ENCODE measurements at places on chromosomes 6 and 20. TPM values are rescaled to one million over a fixed set of nuclear protein-coding genes. Genes with fewer than 3 reads are reported as not detected.

DNA sequence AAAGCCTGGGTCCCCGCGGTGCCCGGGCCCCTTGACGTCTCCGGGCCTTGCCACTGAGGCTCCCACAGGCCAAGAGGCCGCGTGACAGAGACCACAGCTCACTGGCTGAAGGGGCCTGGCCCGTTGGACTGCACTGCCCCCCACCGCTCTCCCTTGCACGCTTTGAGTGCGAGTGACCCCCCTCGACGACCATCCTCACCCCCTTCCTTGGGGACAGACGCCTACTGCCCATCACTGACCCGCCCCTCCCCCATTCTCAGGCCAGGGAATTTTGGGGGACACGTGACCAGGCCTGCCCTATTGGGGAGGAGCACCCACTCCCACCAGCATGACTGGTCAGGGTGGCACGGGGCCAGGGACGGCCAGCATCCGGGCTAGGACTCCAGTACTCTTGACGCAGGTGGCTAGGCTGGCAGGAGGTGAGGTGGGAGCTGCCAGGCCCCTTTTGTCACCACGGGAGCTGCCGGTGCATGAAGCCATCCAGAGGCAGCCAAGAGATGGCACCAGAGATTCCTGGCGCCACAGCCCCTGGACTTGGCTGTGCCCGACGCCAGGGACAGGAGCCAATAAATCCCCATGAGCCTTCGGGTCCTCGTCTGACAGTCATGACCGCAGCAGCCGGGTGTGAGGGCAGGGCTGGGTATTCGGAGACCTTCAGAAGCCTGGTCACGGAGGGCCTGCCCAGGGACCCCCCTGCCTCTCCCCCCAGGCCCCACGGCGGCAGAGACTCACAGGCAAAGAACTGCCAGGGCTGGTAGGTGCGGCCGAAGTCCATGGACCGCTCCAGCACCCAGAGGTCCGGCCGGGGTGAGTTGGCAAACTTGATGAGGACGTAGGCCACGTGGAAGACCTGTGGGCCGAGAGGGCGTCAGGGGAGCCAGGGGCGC lies 14.5 kb downstream of the LAMA5 start:
- DNase-seq = no peak

- DNase-seq = no peak
Observed at GRCh38 chr20:49285813-49286494, 8.1 kb upstream of the ZNFX1 start.

DNA sequence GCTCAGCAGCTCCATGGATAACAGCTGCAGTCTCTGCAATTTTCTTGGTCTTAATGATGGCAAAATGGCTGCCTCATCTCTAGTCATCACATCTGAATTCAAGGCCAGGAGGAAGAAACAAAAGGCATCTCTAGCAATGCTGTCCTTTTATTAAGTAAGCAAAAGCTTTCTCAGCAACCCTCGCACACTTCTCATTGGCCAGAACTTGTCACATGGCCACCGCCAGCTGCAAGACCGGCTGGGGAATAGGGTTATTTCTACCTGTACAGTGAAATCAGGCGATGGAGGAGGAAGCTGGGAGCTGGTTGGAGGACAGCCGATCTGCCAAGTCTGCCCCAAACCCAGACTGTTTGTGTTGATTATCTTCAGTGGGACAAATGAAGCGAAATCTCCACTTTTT lies 33.4 kb downstream of the ANKRD60 start:
- DNase-seq = no peak

- DNase-seq = no peak
Observed at GRCh38 chr6:53240761-53241160, 92.1 kb upstream of the GCM1 start.

DNA sequence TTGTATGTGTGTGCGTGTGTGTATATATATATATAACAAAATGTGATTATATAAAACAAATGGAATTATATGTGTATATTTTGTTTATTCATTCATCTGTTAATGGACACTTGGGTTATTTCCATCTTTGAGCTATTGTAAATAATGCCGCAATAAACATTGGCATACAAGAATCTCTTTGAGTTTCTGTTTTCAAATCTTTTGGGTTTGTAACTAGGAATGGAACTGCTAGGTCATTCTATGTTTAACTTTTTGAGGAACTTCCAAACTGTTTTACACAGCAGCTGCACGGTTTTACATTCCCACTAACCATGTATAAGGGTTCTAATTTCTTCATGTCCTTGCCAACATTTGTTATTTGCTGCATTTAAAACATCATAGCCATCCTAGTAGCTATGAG lies 39.9 kb upstream of the TGM2 start:
- no peak for DNase-seq

- DNase-seq = no peak
Observed at GRCh38 chr20:21235484-21236445, 67.4 kb upstream of the XRN2 start.

DNA sequence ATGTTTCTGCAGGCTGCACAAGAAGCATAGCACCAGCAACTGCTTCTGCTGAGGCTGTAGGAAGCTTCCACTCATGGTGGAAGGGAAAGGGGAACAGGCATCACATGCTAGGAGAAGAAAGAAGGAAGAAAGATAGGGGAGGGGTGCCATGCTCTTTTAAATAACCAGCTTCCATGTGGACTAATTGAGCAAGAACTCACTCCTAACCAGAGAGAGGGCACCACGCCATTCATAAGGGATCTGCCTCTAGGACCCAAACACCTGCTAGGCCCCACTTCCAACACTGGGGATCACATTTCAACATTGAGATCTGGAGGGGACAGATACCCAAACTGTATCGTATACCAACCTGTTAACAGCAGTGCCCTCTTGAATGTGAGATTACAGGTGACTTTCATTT lies 46.9 kb upstream of the ARMC2 start:
- no peak for DNase-seq

GRCh38 chr6:135402311-135402710 lies 95.2 kb downstream of the AHI1 start:
- DNase-seq = no peak

DNA sequence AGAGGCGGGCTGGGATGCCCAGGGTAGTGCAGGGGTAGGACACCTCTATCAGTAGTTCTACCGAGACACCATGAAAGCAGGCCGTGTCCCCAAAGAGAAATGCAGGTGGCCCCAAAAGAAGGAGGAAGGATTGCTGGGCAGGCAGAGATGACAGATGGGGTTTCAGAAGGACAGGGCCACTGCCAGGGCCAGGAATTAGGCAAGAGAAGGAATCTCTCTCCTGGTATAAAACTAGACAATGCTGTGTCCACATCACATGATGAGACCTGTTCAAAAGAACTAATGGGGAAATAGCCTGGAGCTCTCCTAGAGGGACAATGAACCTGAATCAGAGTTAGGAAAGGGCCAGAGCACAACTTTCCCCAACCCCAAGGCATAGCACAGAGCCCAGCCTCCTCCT lies 21.6 kb upstream of the VSX1 start:
- no peak for DNase-seq

DNA sequence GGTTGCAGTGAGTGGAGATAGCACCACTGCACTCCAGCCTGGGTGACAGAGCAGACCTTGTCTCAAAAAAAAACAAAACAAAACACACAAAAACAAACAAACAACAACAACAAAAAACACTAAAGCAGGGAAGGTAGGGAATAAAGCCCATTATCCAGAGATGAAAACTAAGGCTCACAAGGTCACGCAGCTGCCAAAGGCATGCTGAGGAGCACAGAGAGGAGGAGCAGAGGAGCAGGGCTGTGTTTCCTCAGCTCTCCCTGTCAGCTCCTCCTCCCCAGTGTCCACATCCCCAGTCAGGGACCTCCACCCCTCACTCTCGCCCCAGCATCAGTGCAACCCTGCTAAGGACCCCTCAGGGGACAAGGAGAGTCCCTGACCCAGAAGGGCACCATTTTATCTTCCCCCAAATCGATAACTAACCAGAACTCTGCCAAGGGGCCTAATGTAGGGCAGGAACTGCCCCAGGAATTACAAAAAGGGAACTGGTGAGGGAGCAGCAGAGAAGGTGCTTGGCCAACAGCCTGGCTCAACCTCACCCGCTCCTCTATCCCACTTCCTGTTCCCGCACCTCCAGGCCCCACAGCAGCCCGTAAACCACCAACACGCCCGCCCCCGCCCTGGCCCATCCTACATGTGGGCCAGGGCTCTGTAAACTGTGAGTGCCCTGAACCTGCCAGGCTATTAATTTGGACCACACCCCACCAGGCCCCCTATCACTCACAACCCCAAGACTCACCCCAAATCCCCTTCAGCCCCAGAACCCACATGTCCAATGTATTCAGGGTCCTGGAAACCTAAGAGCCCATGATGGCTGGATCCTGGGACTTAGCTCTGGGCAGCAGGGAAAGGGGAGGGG lies 9.0 kb downstream of the TEAD3 start:
- no peak for DNase-seq

DNA sequence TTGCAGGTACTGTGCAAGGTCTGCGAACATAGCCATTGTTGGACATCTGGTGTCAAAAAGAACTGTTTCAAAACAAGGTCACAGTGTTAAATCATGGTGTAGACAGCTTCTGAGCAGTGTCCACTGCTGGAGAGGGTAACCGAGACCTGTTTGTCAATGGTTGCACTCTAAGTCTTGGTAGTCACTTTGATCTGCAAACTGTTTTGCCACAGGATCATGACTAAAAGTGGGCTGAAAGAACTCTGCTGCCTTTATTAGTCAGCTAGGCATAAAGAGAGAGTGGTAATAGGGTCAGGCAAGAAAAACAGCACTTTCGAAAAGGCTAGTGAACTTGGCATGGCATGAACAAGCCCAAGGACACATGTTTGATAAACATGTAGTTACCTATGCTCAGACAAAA lies 552.3 kb upstream of the CITED2 start:
- DNase-seq = no peak

DNA sequence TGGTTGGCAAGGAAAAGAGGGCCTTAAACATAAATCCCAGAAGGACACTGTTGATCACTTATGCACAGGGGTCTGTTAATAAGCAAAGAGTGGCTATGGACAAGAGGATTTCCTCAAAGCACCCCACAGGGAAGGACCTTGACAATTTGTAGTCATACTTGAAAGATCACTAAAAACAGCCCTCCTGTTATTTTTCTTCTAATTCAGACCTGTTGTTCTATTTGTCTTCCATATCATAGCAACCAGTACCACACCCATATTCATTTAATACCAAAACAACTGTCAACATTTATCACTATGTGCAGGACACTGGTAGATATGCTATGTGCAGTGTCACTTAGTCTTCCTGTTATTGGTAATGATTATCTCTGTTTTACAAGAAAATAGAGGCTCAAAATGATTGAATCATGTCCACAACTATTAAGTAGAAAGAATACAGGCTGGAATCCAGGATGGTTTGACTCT lies 3.2 kb upstream of the DYNLRB1 start:
- no peak for DNase-seq

DNA sequence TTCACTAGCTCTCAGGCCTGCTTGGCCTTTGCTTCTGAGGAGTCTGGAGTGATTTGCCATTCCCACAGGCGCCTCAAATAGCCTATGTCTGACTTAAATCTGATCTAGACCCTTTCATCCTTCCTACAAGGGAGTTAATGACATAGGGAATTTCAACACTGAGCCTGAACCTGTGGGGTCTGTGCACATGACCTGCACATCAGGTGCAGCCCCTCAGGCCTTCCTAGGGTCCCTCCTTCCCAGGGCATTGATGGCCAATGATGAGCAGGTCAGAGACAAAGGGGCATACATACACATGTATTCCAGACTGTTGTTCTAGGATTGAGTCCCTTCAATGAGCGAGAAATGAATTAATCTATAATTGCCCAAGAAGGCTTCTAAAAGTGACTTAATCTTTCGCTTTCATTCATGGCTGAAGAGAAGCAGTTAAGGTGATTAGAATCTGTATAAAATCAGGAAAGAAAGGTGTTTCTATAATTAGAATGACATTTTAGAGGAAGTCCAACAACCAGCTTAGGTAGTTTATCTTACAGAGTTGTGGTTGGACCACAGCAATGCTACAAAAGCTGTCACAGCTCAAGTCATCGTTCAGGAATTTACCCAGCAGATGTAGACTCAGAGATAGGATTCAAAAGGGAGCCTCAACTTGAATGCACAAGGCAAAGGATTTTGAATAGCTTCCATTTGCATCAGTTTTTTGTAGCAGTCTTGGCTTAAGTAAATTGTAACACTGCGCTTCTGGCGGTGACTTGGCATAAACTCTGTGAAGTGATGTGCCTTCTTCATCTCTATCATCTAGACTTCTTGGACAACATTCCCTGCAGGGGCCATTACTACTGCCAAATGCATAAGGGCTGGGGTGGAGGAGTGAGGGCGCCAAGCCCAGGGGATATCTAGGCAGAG lies 27.0 kb upstream of the TBC1D7 start:
- no peak for DNase-seq

SRSF6 gene
- total RNA-seq = 105 TPM

CTSA gene
- total RNA-seq = 98.5 TPM

UNC5CL gene
- total RNA-seq = 5.1 TPM

IP6K3 gene
- not detected for total RNA-seq

RTN4IP1 gene
- 6.6 TPM for total RNA-seq

HDGFL1 gene
- total RNA-seq = not detected

PDYN gene
- total RNA-seq = not detected

SLC26A8 gene
- total RNA-seq = 0.25 TPM

FOXQ1 gene
- not detected for total RNA-seq

EYA4 gene
- not detected for total RNA-seq

OR2H2 gene
- total RNA-seq = not detected

RRBP1 gene
- 23.4 TPM for total RNA-seq

Measured in activated naive CD4-positive, alpha-beta T cell treated with anti-CD3 and anti-CD28 coated beads, Interleukin-2, amount 50 U/mL, for 72 hours (primary cell).